Smooth muscle cell of the pulmonary artery (primary cell): ENCODE measurements at places on chromosomes 16 and 17. TPM values are rescaled to one million over a fixed set of nuclear protein-coding genes. Genes with fewer than 3 reads are reported as not detected.

OMG gene
- total RNA-seq: 0.26 and 0.30 TPM in 2 replicates

CDRT15 gene
- total RNA-seq: not detected in 2 replicates

ATP1B2 gene
- 0.07 and 0.33 TPM in 2 replicates for total RNA-seq

CCL7 gene
- total RNA-seq: 0.85 and 3.7 TPM in 2 replicates
